Type B pancreatic cell (in vitro differentiated cells): ENCODE measurements at places on chromosomes 2 and 18. TPM values are rescaled to one million over a fixed set of nuclear protein-coding genes. Genes with fewer than 3 reads are reported as not detected.

The LAMA3 gene
- 9.4 and 15.3 TPM in 2 replicates for total RNA-seq

The ANKRD23 gene
- 6.1 and 8.1 TPM in 2 replicates for total RNA-seq

DNA sequence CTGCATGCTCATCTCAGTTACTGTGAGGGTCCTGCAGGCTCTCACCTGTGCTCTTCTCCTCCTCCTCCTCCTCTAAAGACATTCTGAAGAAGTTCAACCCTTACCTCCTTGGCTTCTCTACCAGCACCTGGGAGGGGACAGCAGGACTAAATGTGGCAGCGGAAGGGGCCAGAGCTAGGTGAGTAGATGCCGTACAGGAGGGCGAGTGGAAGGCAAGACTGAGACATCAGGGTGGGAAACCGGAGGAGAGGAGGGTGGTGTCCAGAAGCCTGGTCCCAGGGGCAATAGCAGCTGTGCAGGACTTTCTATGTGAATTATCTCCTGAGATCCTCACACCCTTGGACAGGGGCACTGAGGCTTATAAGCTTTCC is 124.9 kb downstream of the PLB1 start:
- no peak for DNase-seq
- H3K27ac ChIP-seq = peak overlapping the region; percentile 88
- peak overlapping the region; percentile 73 for H3K4me3 ChIP-seq
- no peaks in the 10 kb centered on the region for H3K36me3 ChIP-seq
- peaks cover 39% of the 10 kb centered on the region for H3K4me1 ChIP-seq

DNA sequence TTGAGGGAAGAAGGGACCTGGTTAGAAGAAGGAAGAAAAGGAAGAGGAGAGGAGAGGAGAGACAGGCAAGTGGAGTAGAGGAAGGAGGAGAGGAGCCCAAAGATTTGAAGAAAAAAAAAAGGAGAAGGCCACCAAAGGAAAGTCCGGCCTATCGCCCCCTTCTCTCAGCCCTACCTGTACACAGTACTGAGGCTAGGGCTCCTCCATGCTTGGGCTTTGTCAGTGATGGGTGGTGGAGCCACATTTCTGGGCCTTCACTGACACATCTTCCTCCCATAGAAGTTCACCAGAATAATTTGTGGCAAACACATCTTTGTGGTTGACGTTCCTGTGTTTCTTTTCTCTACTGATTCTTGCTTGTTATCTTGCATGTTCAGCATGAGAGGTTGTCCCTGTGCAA is 125.4 kb downstream of the DTNA start:
- no peaks in the 10 kb centered on the region for H3K36me3 ChIP-seq
- no peak for DNase-seq
- H3K4me1 ChIP-seq = peaks cover 6% of the 10 kb centered on the region

DNA sequence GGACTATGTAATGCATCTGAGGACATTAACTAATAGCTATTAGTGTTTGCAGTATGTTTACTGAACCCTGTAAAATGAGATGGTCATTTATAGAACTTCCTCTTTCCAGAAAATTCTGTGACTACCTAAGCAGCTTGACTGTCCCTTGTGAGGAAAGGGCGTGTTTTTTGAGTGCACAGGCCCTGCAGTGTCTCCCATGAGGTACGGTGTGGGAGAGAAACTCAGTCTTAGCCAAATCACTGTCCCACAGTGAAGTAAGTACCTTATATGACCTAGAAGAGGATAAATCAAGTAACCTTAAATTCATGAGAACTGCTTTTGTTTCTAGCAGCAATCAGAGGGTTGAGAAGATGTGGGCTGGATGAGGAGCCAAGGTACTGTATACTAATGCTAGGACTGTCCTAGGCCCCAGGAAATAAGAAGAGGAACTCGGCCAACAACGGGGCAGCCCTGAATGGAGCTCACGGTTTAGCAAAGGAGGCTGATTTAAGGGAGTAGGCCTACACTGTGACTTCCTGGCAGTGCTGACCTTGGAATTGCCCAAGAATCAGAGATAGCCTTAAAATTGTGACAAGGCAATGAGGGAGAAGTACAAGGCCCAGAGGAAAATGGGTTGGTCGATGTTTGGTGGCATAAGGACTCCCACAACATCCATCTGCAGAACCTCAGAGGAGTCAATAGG is 103.5 kb upstream of the CTAGE1 start:
- no peaks in the 10 kb centered on the region for H3K4me1 ChIP-seq
- H3K36me3 ChIP-seq = no peaks in the 10 kb centered on the region
- H3K27me3 ChIP-seq = peaks cover 8% of the 10 kb centered on the region
- no peak for DNase-seq
- H3K27ac ChIP-seq = no peak overlapping the region
- no peak overlapping the region for H3K4me3 ChIP-seq
